ENCODE measurements at places on chromosomes 13 and 19. TPM values are rescaled to one million over a fixed set of nuclear protein-coding genes. Genes with fewer than 3 reads are reported as not detected.

MBD3L2 gene
- total RNA-seq, result not detected

ZNF492 gene
- 0.13 TPM for total RNA-seq

INAFM1 gene
- 18.0 TPM for total RNA-seq

OLFM2 gene
- 4.1 TPM for total RNA-seq

CYP2F1 gene
- not detected for total RNA-seq

NLRP5 gene
- not detected for total RNA-seq

LILRB4 gene
- total RNA-seq, result 1.2 TPM

MAP4K1 gene
- 1.5 TPM for total RNA-seq

CEACAM1 gene
- 2.8 TPM for total RNA-seq

ARHGAP45 gene
- total RNA-seq, result 3.7 TPM

RNF225 gene
- total RNA-seq, result not detected

ZNF579 gene
- total RNA-seq, result 12.2 TPM

IL17D gene
- 2.4 TPM for total RNA-seq

GRCh38 chr19:28793391-28794168, 419.4 kb downstream of the UQCRFS1 start:
- no peak for DNase-seq

- no peak for DNase-seq
These were observed 20.4 kb downstream of the LMO7 start for GRCh38 chr13:75656425-75656989.

GRCh38 chr19:1624458-1624857, 19.2 kb upstream of the UQCR11 start:
- DNase-seq, result no peak

GRCh38 chr13:43088093-43088511, 64.7 kb downstream of the DNAJC15 start:
- DNase-seq, result no peak

GRCh38 chr13:101655435-101655834, 203.0 kb downstream of the ITGBL1 start:
- no peak for DNase-seq

DNA sequence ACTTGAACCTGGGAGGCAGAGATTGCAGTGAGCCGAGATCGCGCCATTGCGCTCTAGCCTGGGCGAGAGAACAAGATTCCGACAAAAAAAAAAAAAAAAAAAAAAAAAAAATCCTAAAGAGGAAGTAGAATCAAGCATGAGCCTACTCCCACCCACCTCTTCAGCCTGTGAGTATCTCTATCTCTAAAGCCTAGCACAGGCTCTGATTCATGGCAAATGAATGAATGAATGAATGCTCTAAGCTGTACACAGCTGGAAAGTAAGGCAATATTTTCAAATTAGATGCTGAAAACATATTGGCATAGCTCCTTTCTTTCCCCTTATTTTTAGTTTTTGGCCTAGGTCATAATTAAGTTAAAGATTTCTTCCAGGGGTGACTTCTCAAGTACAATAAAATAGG, 35.7 kb upstream of the FAM216B start:
- no peak for DNase-seq

GRCh38 chr19:24054044-24054935, 32.7 kb upstream of the ZNF254 start:
- no peak for DNase-seq

DNA sequence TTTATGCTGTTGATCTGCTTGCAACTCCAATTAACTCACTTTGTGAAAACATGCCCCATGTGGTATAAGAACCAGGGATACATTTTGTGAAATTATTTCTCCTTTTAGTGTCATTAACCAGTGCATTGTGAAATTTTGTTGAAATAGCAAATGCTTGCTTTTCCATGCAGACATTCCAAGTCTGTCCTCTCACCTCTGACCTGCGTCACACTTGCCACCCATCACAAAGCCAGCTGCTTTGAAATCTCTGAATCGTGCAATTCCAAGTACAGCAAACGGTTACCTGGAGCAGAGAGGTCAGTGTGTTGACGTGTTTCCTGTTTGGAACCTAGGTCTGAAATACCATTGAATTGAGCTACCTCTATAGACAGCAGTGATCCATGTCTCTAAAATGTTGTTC, 4.9 kb upstream of the SLC25A15 start:
- no peak for DNase-seq

DNA sequence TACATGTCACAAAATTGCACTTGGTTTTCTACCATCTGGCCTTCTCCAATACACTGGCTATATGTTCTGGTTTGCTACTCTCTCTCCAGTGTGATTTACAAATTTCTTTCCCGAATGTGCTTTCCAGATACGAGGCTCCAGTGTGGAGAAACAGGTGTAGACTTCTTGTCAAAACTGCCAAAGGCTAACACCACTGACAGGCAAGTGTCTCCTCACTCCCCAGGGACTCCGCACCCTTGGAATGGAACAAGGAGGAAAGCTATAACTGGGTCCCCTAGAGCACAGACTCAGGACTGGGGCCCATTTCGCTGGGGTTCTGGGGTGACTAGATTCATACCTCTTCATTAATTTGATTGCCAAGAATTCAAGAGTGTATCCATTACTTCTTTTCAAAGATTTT, 161.8 kb downstream of the FOXO1 start:
- no peak for DNase-seq

DNA sequence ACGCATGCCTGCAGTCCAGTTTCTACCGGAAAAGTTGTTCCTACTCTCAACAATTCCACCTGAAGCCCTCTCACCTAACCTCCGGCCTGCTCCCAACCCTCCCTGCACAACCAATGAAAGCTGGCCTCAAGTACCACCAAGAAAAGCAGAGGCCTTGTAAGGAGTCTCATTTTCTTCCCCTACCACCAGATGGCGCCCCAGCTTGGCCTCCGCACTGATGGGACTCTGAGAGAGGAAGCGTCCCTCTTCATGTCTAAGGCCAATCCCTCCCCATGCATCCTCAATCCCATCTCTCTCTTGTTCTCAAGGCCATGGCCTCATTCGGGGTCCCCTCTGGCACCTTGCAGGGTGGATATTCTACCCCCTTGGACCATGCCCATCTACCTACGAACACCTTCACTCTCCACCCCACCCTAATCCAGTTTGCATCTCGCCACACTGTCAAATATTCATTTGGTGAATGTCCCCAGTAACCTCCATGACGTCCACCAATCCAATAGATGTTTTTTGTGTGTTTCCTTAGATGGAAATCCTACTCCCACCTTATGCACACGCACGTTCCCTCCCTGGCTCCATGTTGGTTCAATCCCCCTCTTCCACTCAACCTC, 412.8 kb downstream of the ZNF536 start:
- peak; percentile 83 for DNase-seq

DNA sequence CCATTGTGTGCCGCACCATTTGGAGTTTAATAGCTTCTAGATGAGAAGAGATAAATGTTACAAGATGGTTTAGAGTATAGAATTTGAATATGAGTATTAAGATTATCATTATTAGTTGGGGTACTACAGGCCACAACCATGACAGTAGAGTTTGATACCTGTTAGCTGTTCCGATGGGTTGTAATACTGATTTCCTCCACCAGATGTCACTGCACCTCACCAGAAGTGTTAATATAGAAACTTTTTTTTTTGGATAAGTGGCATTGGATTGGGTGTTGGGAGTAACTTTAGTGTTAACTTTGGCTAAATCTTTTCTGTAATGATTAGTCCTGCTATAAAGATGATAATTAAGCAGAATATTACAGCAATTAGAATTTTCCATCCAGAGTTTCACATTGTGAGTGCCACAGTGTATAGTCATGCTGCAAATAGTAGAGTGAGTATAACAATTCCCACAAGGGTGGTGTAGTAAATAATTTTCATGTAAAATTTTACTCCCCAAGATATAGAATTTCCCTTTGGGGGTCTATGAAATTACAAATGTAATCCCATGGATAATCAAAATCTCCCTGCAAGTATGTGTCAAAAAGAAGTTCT, 56.3 kb downstream of the PSG3 start:
- DNase-seq, result no peak

GRCh38 chr13:74683411-74683810, 549.2 kb upstream of the KLF12 start:
- no peak for DNase-seq

DNA sequence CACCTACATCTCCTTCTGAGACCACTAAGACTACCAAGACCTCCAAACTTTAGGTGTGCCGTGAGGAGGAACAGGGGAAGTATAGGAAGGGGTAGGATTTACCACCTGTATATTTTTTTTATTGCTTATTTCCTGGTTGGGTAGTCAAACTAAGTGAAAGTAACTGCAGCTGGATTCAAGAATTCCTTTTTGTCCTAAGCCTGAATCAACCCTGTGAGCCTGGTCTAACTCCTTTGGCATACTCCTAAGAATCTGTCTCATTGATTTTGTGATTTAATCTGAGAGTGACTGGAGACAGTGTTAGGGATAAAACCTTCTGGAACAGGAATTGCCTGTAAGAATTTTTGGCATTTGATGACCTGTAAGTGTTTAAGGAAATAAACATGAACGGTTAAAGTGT, 523.5 kb upstream of the MIR17HG start:
- no peak for DNase-seq

GRCh38 chr13:29961036-29961670, 110.7 kb upstream of the UBL3 start:
- DNase-seq, result no peak

GRCh38 chr13:77535448-77535847, at the start of gene SCEL:
TSS of gene SCEL (plus strand) at chr13:77535706. CDS start at chr13:77555876, 20,170 bp downstream.
- DNase-seq, result no peak

GRCh38 chr13:24223341-24224231, 63.1 kb downstream of the SPATA13 start:
- DNase-seq, result no peak

DNA sequence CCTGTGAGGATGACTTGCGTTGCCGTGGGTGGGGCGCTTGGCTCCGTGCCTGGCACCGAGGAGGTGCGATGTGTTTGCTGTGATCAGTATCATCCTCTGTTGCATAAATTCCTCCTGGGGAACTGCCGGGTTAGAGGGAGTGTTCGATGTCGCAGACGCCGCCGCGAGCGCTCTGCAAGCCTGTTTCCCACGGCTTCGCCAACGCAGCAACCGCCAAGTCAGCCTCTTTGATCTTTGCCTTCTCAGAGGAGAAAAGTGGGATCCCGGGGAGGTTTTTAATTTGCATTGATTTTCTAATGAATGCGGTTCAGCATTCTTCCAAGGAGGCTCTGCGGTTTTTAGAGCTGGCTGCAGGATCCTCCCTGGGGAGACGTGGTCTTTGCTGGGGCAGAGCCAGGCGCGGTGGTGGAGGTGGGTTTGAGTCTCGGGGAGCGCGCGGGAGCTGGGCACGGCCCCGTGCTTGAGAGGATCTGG, 7.6 kb downstream of the GPR32 start:
- no peak for DNase-seq

GRCh38 chr13:85501616-85502015, 297.6 kb downstream of the SLITRK6 start:
- no peak for DNase-seq

DNA sequence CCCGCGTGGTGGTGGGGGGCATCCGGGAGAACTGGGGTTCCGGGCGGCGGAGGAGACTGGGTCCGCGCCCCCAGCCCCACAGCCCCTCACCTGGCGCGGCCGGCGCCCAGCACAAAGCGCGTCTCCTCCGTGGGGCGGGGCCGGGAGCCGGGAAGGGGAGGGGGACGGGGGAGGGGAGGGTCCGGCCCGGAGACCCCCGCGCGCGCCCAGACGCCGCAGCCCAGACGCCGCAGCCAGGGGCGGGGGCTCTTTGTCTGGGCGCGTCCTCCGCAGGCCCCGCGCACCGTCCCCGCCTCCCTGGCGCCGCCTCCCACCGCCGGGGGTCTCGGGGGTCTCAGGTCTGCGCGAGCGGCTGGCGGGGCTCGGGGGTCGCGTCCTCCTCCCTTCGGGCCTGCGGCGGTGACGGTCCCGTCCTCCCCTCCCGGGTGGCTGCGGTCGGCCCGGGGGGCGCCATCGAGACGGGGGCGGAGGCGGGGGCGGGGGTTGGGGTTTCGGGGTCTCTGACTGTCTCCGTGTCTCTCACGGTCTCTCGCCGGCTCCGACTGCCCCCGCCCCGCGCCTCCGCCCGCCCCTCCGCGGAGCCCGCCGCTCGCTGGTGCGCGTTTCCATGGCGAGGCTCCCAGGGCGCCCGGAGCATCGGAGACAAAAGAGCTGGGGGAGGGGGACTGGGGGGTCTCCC, at the start of gene PLPPR3:
Gene PLPPR3, minus strand, starts transcription at position 131 of the 679 bp plus-strand sequence. CDS start 396 bp downstream, outside the sequence.
- DNase-seq, result no peak

- no peak for DNase-seq
These were observed 1.8 kb downstream of the RAP2A start for GRCh38 chr13:97435794-97436193.

GRCh38 chr13:44648392-44649103, 72.4 kb upstream of the TSC22D1 start:
- DNase-seq, result no peak

DNA sequence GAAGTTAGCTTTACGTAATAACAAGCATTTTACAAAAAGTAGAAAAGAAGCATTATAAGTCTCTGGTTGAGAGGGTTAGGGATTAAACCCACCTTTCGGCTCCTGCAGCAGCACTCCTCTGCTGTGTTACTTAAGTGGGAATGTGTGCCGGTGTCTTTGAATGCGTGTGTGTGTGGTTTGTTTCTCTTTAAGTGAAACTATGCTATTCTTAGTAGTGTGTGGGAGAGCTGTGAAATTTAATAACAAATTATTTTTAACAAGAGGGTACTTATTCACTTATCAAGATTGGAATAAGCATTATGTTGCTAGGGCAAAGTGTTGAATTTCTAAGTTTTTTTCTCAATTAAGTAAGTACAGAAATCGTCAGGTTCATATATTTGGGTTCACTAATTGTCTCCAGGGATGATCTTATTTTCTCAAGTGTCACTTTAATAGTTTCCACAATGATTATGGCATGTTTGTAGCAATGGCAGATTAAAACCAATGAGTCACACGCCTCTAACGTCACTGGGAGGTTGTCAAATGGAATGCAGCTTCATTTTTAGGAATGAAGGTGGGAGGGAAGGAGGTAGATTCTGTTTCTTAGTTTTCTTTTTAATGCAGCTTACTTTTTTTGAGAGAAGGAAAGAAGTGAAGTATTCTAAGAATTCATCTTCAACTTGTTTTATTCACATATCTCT, 151.3 kb downstream of the LMO7 start:
- DNase-seq, result no peak

GRCh38 chr13:28849441-28849840, 29.3 kb downstream of the MTUS2 start:
- DNase-seq, result no peak

DNA sequence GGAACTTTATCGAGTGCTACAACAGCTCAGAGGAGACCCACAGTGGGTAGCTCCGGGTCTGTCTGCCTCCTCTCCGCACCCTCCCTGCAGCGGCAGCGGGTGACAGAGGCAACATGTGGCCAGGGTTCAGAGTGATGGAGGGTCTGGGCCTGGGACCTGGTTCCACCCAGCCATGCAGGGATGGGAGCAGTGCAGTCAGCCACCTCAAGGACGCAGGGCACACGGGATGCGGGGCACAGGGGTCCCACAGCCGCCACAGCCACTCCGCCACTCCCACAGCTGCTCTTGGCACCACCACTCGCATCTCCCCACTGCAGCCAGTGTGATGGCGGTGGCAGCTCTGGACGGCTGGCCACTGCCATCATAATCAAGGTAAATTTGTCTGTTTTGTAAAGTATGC, 892.9 kb downstream of the OLFM4 start:
- DNase-seq, result no peak

DNA sequence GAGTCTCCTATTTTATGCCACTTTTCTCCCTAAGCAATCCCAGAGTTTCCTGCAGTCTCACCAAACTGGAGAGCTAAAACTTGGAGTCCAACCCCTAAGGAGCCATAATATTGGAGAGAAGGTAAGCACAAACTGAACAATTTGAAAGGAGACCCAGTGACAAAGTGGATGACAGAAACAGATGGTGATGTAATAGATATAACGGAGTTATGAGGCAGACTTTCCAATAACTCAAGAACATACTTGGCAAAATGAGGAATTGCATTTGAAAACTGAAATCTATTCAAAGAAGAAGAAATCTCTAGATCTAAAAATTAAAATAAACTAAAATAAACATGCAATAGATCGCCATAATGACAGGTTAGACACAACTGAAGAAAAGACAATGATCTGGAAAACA, 200.9 kb upstream of the MIR17HG start:
- no peak for DNase-seq
